Activated CD4-positive, alpha-beta T cell treated with anti-CD3 and anti-CD28 coated beads, Interleukin-2, amount 10 ng/mL, durations not matched to agents 24 days and 14 days (primary cell): ENCODE measurements at places on chromosomes 1 and 21. TPM values are rescaled to one million over a fixed set of nuclear protein-coding genes. Genes with fewer than 3 reads are reported as not detected.

ATAD3C gene
- total RNA-seq: 0.40 and 0.75 TPM in 2 replicates

ELAVL4 gene
- total RNA-seq: not detected in 2 replicates

NKAIN1 gene
- not detected in 2 replicates for total RNA-seq

GRCh38 chr1:185719021-185719420, 15.2 kb upstream of the HMCN1 start:
- no peak for DNase-seq

DNA sequence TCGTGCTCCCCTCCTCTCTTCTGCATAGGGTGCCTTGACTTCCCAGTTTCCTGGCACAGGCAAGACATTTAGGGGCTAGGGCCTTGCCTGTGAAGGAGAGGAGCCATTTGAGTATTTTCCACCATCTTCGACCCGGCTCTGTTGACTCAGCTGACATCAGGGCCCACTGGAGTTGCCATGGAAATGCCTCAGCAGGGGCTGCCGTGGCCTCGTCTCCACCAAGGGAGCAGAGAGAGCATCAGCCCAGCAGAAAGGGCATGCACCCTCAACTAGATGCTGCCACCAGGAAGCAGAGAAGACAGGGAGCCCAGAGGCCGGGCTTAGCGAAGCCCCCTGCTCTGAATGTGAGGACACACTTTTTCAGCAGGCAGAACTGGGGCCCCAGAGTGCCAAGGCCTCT, 101.9 kb upstream of the ACTL8 start:
- DNase-seq: no peak

DNA sequence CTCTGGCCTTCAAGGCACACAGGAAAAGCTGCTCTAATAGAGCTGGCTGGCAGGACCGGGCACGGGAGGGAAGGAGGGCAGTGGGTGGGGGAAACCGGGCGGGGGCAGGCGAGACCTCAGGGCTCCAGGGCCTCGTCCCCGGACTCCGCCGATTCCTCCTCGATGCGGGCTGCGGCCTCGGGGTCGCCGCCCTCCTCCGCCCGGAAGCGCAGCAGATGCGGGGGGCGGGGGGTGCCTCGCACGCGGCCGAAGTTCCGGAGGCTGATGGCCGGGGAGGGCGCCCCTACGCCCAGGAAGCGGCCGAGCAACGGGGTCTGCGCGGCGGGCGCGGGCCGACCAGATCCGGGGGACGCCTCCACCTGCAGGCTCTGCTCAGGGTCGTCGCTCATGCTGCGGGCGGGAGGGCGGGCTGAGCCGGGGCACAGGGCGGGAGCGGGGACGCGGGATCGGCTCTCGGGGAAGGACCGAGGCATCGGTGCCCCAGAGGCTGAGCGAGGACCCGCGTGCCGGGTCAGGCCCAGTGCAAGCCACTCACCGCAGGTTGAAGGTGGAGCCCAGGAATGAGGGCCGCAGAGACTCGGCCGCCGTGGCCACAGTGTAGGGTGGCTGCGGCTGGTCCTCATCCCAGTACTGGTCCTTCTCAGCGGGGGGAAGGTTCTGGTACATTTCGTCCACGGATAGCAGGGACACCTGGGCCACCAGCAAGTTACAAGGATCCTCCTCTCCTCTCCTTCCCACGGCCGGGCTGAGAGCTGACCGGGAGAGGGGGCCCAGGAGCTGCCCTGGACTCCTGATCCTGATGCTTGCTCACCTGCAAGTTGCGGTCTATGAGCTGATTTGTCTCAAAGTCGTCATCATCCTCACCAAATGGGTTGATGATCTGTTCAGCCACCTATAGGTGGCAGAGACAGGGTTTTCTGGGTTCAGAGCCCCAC, 3.6 kb downstream of the BEST4 start:
- peak; percentile 81 for DNase-seq

S100A14 gene
- total RNA-seq: not detected in 2 replicates

DNA sequence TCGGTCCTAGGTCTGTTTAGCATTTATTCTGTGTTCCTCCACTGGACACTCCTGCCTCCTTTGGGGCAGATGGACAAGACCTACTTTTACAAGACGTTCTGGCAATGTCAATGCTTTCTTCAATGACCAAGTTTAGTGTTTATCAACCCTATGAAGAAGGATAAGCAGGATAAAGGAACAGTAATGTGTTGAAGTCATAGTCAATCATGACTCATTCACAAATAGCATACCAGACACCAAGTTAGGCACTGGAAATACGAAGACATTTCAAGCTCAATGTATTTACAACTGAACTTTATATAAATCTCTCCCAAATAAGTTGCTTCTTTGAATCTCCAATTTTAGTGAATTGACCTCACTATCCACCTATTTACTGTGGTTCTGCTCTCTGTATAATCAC, 4.8 kb upstream of the SLC35D1 start:
- DNase-seq: no peak

PLA2G2C gene
- 0.28 and 0.40 TPM in 2 replicates for total RNA-seq

DNA sequence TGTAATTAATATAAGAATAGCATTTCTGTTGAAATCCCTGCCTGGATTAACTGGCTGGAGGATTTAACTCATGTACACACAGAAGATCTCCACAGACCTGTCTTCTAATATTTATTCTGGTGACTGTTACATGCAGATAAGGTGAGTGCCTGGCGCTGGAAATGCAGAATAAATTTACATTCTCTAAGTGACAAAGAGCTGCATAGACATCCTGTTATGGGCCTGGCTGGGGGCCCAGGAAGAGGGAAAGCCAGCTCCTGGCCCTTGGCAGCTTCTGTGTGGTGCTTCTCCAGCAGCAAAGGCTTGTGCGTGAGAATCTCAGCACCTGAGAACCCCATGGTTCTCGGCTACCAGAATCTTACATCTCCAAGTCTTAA, 446.6 kb downstream of the PTPRU start:
- DNase-seq: no peak

DNA sequence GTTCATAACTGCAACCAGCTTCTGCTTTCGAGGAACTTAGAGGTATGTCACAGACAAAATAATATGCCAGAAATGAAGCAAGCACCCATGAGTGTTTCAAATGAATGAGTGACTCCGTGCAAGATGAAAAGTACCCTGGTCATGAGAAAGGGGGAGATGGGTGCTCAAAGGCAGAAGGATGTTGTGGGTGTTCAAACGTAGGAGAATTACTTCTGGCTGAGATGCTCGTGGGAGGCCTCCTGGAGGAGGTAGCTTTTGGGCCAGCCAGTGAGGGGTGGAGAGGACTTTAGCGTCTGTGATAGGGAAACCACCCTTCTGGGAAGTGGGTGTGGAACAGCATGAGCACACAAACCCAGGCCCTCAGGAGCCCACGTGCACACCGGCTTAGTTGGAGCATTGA, 113.8 kb downstream of the SYF2 start:
- DNase-seq: no peak

GRCh38 chr1:153549741-153550397, 811 bp upstream of the S100A3 start:
- DNase-seq: no peak

DNA sequence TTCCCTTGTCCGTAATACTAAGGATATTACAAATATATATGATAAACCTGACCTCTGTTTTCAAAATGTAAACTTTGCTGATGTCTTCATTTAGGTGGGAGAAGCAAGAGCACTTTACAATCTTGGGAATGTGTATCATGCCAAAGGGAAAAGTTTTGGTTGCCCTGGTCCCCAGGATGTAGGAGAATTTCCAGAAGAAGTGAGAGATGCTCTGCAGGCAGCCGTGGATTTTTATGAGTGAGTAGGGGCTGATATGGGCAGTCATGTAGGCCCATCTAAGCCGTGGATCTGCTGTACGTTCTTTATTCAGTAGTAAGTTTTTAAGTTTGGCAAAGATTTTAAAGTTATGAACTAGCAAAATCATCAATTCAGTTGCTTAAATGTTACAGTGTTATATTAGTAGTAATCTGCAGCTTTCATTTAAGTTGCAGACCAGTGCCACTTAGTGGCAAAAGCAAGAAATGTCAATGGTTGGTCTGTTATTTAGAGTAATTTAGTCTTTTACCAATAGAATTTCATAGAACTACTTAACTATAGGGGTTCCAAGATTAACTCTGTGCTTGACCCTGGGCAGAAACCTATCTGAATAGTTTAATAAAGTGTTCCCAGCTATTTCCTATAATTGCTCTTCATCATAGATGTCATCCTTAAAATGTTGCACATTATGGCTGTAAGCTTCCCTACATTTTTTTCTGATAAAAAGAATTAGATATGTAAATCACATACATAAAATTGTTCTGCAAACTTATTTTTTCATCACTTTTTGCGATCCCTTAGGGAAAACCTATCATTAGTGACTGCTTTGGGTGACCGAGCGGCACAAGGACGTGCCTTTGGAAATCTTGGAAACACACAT, 21.3 kb downstream of the GPSM2 start:
- peak; percentile 84 for DNase-seq

DNA sequence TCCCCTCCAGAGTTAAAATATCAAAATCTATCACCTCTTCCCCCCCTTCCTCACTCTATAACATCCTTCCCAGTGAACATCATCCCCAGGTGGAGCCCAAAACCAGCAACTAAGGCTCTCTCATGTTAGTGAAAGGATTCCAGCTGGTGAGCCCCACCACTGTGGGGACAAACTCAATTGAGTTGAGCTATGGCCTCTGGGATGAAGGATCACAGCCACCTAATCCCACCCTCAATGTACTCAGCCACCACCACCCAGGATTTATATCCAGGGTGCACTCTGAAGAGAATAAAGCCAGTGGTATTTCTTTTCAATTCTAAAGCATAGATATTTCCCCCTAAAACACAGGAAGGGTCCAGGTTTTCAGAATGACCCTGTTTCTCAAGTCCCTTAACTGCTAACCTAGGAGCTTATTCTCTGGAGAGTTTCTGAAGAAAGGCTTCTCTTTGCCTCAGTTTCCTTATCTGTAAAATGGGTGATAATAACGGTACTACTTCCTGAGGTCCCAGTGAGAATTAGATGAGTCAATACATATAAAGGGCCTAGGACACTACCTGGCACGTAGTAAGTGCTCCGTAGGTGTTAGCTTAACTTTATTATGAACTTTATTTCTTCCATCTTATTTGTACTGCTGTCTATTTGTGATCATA, 15.6 kb upstream of the BOLA1 start:
- DNase-seq: peak; percentile 59
